ENCODE measurements at places on chromosomes 13 and 19.

GRCh38 chr13:35164324-35164932 lies 222.4 kb downstream of the NBEA start:
- DNase-seq = peak; percentile 16

- DNase-seq = no peak
Observed at GRCh38 chr13:35836446-35836845, 294.7 kb downstream of the DCLK1 start.

DNA sequence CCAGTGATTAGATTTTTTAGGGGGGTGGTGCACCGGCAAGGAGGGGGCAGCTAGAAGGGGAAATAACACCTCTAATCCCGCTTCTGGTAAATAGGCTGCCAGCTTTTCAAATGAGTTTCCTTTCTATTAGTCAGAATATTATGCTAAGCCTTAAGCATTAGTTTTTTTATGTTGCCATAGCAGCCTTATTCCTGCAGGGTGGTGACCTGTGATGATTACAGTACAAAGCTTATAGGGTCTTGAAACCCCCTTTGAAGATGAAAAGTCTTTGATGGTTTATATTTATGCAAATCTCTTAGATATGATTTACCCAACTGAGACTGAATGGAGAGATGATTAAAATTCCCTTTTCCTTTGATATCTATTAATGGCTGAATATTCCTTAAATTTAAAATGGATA lies 109.8 kb downstream of the ZIC5 start:
- no peak for DNase-seq

- DNase-seq = peak; percentile 61
Observed at GRCh38 chr13:98143601-98144026, 720 bp downstream of the FARP1 start.

DNA sequence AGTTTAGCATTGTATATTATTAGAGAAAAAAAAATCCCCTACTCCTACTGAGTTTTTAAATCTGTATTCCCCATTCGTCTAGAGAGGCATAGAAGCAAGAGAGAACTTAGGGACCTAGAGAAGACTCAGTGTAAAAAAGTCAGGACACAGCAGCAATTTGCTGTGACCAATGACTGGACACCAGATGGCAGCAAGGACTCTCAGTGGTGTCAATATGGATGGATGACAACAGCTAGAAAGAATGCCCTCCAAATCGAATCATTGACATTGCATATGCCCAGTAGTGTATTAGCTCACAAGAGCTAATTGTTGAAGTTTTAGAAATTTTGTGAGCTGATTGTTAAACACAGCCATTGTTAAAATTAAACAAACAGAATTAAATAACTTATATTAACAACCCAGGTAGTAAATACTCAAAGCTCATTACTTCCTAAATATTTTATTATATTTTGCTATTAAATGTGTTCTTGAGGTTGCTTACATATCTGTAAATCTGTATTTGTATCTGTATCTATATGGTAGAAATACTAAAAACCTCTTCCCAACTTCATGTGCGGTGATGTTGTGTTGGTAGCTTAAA lies 43.9 kb downstream of the SIAH3 start:
- peak; percentile 53 for DNase-seq

DNA sequence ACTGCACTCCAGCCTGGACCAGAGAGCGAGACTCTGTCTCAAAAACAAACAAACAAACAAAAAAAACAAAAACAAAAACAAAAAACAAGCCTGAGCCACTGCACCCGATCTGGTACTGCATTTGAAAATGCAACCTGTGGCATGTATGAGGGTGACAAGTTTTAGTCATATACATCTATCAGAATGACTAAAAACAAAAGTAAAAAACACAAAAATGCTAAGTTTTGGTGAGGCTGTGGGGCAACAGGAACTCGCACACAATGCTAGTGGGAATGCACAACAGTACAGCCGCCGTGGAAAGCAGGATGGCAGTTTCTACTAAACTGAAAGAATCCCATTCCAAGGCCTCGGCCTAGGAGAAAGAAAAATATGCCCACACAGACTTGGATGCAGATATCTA lies 7.8 kb downstream of the EBPL start:
- DNase-seq = no peak

DNA sequence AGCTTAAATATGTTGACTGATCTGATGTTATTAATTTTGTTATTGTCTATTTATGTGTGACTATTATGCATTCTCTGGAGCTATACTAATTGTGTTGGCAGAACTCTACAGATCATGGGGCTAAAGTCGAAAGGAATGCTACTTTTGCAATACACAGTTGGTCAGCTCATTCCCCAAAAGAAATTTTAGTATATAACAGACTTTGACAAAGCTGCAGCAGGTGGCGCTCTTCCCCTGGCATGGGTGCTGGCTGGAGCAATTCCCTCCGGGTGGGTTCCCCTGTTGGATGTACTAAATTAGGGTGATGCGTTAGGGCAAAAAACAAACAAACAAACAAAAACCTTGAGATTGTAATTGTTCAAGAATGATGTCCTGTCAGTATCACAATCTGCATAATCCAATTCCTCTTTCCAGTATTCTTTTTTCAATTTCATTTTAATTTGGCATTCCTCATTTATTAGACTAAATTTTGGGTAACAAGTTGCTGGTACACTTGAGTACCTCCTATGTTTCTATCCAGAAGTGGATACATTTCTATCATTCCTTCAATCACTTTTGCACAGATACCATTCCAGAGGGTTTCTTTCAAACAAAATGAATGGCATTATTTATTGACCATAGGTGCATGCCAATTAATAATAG lies 322.8 kb upstream of the EDNRB start:
- peak; percentile 55 for DNase-seq

GRCh38 chr19:4776436-4777211 lies 14.9 kb upstream of the FEM1A start:
- DNase-seq = no peak

DNA sequence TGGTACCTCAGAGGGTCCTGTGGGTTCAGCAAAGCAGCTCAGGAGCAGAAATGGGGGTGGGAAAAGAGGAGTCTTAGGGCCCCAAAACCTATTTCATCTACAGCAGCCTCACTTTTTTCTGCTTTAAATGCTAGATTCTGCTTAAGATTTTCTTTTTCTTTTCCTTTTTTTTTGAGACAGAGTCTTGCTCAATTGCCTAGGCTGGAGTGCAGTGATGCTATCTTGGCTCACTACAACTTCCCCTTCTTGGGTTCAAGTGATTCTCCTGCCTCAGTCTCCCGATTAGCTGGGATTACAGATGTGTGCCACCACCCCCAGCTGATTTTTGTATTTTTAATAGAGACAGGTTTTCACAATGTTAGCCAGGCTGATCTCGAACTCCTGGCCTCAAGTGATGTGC lies 30.7 kb upstream of the WDFY2 start:
- no peak for DNase-seq

GRCh38 chr19:47280183-47280797 lies 5.6 kb downstream of the INAFM1 start:
- peak; percentile 4 for DNase-seq

DNA sequence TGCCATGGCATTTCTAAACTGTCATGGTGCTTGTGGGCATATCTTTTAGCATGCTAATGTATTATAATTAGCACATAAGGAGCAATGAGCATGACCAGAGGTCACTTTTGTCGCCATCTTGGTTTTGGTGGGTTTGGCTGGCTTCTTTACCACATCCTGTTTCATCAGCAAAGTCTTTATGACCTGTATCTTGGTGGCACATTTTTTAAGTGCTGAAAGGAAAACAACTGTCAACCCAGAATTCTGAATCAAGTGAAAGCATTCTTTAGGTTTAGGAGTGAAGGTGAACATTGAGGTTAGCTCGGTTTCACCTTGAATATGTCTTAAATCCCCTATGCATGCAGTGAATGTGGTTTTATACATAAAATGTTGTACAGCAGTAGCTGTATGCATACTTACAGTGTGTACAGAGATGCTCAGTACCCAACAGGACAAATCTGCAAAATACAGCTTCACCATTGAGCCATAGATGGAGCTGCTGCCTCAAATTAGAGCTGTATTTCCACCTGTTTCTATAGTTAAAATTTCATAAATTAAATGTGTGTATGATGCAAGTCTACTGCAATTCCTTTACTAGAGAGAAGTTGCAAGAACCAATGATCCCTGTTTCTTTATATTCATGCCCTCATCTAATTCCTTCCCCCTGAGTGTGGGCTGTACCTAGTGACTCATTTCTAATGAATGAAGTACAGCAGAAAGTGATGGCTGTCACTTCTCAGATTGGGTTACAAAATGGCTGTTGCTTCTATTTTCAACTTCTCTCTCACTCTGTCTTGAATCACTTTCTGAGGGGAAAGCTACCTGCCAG lies 25.2 kb upstream of the IGSF23 start:
- peak; percentile 50 for DNase-seq

DNA sequence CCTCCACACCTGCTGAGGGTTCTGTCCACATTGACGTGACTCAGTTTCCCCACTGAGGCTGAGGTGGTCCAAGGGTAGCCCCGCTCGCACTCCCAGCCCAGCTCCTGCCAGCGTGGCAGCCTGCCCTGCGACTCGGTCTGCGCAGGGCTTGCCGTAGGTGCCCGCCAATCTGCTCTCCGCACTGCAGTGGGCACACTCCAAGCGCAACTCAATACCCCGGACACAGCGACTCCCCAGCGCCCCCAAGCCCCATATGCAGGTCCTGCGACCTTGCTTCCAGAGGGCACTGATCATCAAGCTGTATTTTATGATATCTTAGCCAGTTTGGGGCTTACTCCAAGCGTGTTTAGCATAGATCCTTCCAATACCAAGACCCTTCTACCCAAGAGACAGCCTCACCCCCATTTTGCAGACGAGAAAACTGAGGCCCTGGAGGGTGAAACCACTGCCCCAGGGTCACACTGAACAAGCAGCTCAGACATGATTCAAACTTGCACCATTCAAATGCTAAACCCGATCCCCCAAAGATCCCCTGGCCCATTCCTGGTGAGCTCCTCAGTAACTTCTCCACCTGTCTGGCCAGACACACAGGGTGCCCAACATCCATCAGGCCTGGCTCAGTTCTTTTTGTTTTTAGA lies 13.5 kb downstream of the PTPRS start:
- no peak for DNase-seq

GRCh38 chr13:105597573-105597972 lies 937.9 kb downstream of the EFNB2 start:
- DNase-seq = no peak

- DNase-seq = no peak
Observed at GRCh38 chr19:50768277-50768676, 2.0 kb upstream of the GPR32 start.

DNA sequence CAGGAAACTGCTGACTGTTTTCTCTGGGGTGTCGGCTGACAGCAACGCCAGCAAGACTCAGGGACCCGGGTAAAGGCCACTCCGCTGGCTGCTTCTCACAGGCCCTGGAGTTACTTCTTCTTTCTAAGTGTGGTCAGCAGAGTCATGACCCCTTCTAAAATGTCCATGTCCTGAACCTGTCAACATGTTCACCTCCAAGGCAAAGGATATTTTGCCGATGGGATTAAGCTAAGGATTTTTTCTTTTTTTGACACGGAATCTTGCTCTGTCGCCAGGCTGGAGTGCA lies 7.9 kb downstream of the PEX11G start:
- DNase-seq = no peak

- DNase-seq = no peak
Observed at GRCh38 chr19:351976-352625, 7.5 kb upstream of the MIER2 start.
